Activated CD8-positive, alpha-beta T cell treated with anti-CD3 and anti-CD28 coated beads, Interleukin-2, amount 10 ng/mL, durations not matched to agents 7 days and 5 days (primary cell): ENCODE measurements at places on chromosomes 1 and 21.

GRCh38 chr1:230084408-230085177 lies 17.6 kb downstream of the GALNT2 start:
- H3K36me3 ChIP-seq: peaks cover 11% of the 10 kb centered on the region
- peak overlapping the region; percentile 65 for H3K27ac ChIP-seq
- H3K4me1 ChIP-seq: peaks cover 36% of the 10 kb centered on the region
- H3K4me3 ChIP-seq: no peak overlapping the region
- DNase-seq: peak; percentile 53

GRCh38 chr1:177351361-177352108 lies 180.8 kb downstream of the BRINP2 start:
- no peaks in the 10 kb centered on the region for H3K27me3 ChIP-seq
- no peaks in the 10 kb centered on the region for H3K36me3 ChIP-seq
- no peak overlapping the region for H3K27ac ChIP-seq
- no peak overlapping the region for H3K4me3 ChIP-seq
- no peak for DNase-seq
- no peaks in the 10 kb centered on the region for H3K4me1 ChIP-seq

- no peak overlapping the region for H3K27ac ChIP-seq
- H3K4me1 ChIP-seq: peaks cover 6% of the 10 kb centered on the region
- peaks cover 23% of the 10 kb centered on the region for H3K36me3 ChIP-seq
- no peaks in the 10 kb centered on the region for H3K27me3 ChIP-seq
- H3K4me3 ChIP-seq: no peak overlapping the region
Observed at GRCh38 chr1:77831566-77831965, 52.1 kb downstream of the MIGA1 start.

GRCh38 chr21:16376673-16377072 lies 646.9 kb downstream of the USP25 start:
- H3K27me3 ChIP-seq: no peaks in the 10 kb centered on the region
- no peaks in the 10 kb centered on the region for H3K36me3 ChIP-seq
- DNase-seq: no peak
- no peak overlapping the region for H3K27ac ChIP-seq
- H3K4me3 ChIP-seq: no peak overlapping the region

DNA sequence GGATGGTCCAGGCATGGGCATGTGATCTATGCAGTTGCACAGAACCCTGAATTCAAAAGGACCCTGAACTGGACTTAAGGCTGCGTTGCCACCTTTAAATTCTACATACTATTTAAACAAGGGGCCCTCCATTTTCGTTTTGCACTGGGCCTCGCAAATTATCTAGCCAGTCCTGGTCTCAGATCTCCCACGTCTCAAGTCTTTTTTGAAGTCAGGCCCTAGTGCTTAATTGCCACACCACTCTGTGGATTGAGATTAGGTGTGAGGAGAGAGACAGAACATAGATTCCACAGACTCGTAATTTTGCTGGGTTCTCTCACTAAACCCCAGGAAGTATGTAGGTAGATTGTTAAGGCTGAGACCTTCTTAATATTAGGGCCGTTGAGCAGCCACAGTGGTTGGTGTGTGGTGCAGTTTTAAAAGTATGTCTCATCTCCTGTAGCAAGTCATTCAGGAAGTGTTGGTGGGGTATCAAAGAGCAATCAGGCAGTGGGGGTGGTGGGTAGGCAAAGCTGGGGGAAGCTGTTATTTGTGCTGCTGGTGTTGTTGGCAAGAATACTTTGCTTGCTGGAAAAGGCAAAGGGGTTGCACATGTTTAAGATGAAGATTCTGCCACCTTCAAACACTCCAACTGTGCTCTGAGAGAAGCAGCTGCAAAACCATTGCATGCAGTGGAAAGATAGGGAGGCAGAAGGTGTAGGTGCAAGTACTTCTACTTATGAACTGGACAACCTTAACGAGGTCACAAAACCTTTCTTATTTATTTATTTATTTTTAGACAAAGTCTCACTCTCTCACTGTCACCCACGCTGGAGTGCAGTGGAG lies 11.2 kb downstream of the CD84 start:
- H3K36me3 ChIP-seq: peaks cover 57% of the 10 kb centered on the region
- H3K4me1 ChIP-seq: peaks cover 75% of the 10 kb centered on the region
- H3K27me3 ChIP-seq: no peaks in the 10 kb centered on the region
- DNase-seq: peak; percentile 80

DNA sequence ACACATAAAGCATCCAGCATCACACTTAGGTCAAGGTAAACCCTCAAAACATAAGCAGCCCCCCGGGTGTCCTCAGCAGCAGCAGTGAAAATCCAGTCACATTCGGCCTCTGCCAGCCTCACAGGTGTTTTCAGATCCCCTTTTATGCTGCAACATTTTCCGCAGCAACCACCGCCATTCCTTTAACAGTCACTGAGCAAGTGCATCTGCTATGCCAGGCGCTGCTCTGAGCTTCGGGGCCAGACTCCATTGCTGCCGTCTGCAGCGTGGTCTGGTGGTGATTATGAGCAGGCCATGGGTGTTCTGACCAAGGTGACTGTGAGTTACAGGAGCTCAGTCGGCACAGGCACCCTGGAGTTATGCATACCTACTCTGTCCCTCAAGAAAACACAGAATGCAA lies 4.5 kb downstream of the URB1 start:
- H3K4me3 ChIP-seq: no peak overlapping the region
- peaks cover 37% of the 10 kb centered on the region for H3K4me1 ChIP-seq
- peaks cover 32% of the 10 kb centered on the region for H3K36me3 ChIP-seq

DNA sequence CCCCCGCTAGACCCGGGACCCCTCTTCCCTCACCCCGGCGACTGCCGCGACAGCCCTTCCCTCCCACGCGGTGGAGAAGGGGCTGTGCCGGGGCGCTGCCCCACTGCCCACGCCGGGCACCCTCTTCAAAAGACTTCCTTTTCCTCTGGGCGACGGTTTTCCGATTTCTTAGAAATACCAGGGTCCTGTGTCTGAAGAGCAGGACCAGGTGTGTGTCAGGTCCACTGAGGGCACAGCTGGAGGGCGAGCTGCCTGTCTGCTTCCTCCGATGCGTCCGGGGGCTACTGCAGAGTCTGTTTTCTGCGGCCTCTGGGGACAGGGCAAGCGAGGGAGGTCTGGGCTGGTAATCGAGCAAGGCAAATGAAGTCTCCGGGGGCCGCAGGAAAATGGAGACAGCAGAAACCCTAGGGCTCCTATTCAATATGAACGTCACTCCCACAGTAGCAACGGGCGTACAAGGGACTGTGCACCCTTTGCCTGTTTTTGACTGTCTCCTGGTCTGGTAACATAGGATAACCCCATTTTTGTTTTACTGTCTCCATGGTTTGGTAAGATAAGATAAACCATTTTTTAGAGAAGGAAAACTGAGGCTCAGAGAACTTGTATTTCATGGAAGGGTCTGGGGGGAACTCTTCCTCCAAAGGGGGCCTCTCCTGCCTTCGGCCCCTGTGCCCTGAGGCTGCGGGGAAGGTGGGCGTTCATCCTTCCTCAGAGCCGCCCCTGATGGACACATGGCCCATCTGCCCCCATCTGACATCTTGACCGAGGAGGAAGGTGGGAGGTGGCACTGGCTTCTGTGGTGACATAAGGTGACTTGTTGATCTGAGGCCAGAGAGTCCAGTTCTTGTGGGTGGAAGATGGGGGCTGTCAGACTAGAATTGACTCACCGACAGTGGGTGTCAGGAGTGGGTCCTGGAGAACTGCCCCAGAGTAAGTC lies 970 bp downstream of the TNFRSF1B start:
- peaks cover 45% of the 10 kb centered on the region for H3K36me3 ChIP-seq
- peak; percentile 47 for DNase-seq
- H3K27ac ChIP-seq: peak overlapping the region; percentile 97
- H3K27me3 ChIP-seq: no peaks in the 10 kb centered on the region
- peaks cover 77% of the 10 kb centered on the region for H3K4me1 ChIP-seq

- H3K27ac ChIP-seq: no peak overlapping the region
- DNase-seq: no peak
- H3K4me3 ChIP-seq: no peak overlapping the region
- peaks cover 2% of the 10 kb centered on the region for H3K27me3 ChIP-seq
- no peaks in the 10 kb centered on the region for H3K36me3 ChIP-seq
- peaks cover 8% of the 10 kb centered on the region for H3K4me1 ChIP-seq
Observed at GRCh38 chr21:42248783-42249597, 30.1 kb downstream of the ABCG1 start.

DNA sequence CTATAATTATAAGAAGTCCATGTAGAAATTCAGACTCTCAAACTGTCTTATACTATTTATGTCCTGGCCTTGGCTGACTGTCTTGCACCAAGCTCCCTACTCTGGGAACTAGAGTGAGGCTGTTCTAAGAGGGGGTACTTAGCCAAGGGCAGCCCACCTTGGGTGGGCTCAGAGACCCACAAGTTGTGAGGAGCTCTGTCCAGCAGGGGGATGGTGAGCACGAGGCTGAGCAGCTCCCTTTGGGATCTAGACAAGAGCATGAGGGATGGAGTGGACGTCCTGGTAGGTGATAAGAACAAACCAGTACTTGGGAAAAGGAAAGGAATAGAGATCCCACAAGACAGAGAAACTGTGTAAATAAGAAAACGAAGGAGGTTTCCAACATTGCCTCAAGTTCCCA lies 127.1 kb upstream of the SLC44A3 start:
- H3K36me3 ChIP-seq: no peaks in the 10 kb centered on the region
- peaks cover 23% of the 10 kb centered on the region for H3K27me3 ChIP-seq
- peaks cover 6% of the 10 kb centered on the region for H3K4me1 ChIP-seq
- no peak for DNase-seq
- H3K4me3 ChIP-seq: no peak overlapping the region
- no peak overlapping the region for H3K27ac ChIP-seq

DNA sequence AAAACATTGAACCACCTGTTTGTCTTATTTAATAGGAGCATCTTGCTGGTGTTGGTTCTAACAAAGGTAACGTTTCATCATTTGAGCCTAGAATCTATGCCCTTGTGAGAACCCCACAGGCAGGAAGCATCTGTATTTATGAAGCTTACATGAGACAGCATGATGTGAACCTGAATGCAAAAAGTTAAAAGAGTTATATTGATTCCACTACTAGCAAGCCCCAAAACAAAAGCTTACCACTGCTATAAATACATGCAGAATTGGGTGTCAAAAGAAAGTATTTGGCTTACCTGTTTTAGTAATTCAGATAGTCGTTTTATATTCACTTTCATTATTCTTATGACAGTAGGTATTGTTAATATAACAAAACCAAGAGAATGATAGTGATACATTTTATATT lies 301.2 kb upstream of the ADGRL2 start:
- DNase-seq: no peak
- no peaks in the 10 kb centered on the region for H3K27me3 ChIP-seq
- H3K4me3 ChIP-seq: no peak overlapping the region
- no peaks in the 10 kb centered on the region for H3K36me3 ChIP-seq
- no peaks in the 10 kb centered on the region for H3K4me1 ChIP-seq

GRCh38 chr21:33801424-33802405 lies 113.9 kb downstream of the ATP5PO start:
- H3K4me1 ChIP-seq: no peaks in the 10 kb centered on the region
- no peak overlapping the region for H3K4me3 ChIP-seq
- H3K36me3 ChIP-seq: no peaks in the 10 kb centered on the region
- H3K27ac ChIP-seq: no peak overlapping the region
- no peaks in the 10 kb centered on the region for H3K27me3 ChIP-seq

DNA sequence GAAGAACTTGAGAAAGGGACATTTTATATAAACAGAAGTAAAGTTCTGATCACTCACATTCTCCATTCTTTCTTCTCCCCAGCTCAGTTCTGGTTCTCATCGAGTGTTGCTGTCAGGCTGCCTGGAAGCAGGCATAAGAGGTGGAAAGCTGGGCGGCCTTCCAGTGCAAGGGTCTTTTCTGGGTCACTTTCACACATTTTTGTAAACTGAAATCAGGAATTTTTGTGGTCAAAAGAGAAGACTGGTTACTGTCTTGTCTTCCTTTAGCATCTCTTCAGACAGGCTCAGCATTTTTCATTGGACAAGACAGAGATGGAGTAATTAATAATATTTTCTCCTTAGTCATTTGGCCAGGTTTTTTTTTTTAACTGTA lies 93.7 kb downstream of the CTH start:
- no peaks in the 10 kb centered on the region for H3K4me1 ChIP-seq
- no peak for DNase-seq
- H3K36me3 ChIP-seq: no peaks in the 10 kb centered on the region
- peaks cover 18% of the 10 kb centered on the region for H3K27me3 ChIP-seq

DNA sequence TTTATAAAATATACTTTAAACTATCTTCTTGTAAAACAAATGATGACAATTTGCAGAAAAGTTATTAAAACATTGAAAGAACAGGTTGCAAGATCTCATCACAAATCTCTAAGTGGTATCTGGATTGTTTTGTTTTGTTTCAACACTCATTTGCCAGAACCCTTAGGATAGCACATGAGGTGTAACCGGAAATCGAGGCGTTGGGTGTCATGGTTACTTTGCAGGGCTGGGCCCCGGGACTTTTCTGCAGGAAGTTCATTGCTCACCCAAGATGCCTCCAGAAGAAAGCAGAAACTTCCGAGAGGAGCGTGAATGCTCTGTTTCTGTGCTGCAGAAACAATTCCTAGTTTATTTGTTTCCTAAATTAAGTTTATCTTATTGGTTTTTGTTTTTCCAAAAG lies 2.5 kb downstream of the DISC1 start:
- peak; percentile 41 for DNase-seq
- H3K4me1 ChIP-seq: peaks cover 30% of the 10 kb centered on the region
- peak overlapping the region; percentile 54 for H3K4me3 ChIP-seq
- peak overlapping the region; percentile 42 for H3K27ac ChIP-seq

- DNase-seq: no peak
- peaks cover 8% of the 10 kb centered on the region for H3K4me1 ChIP-seq
- no peaks in the 10 kb centered on the region for H3K36me3 ChIP-seq
- H3K4me3 ChIP-seq: no peak overlapping the region
- H3K27ac ChIP-seq: no peak overlapping the region
Observed at GRCh38 chr21:36087362-36088138, 17.7 kb downstream of the CBR1 start.

- peaks cover 31% of the 10 kb centered on the region for H3K4me1 ChIP-seq
- H3K4me3 ChIP-seq: no peak overlapping the region
- peak overlapping the region; percentile 65 for H3K27ac ChIP-seq
- H3K27me3 ChIP-seq: peaks cover 13% of the 10 kb centered on the region
Observed at GRCh38 chr1:162835157-162835899, 25.6 kb downstream of the CCDC190 start.

GRCh38 chr21:42685036-42685435 lies 31.6 kb downstream of the PDE9A start:
- H3K4me3 ChIP-seq: peak overlapping the region; percentile 82
- H3K27ac ChIP-seq: peak overlapping the region; percentile 100
- no peaks in the 10 kb centered on the region for H3K27me3 ChIP-seq
- H3K4me1 ChIP-seq: peaks cover 56% of the 10 kb centered on the region
